Esophagus mucosa (tissue), 1 donor: ENCODE measurements at places on chromosomes 1 and 21. TPM values are rescaled to one million over a fixed set of nuclear protein-coding genes. Genes with fewer than 3 reads are reported as not detected.

DNA sequence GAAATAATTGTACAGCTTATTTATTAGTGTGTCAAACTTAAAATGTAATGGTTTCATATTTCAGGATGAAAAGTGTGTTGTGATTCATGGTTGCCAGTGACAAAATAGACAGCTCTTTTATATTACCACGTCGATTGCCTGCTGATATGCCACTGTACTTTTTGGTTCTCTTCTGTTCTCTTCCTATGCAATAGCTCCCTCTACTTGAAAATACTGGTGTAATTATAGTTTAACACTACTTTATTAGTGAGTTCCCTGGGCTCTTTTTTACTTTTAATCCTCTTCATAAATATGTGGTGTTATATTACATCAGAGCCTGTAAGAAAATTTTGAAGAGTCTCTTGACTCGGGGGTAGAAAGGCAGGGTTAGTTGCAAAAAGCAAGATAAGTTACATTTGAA lies 111.3 kb downstream of the PATJ start:
- ATAC-seq = no peak

DNA sequence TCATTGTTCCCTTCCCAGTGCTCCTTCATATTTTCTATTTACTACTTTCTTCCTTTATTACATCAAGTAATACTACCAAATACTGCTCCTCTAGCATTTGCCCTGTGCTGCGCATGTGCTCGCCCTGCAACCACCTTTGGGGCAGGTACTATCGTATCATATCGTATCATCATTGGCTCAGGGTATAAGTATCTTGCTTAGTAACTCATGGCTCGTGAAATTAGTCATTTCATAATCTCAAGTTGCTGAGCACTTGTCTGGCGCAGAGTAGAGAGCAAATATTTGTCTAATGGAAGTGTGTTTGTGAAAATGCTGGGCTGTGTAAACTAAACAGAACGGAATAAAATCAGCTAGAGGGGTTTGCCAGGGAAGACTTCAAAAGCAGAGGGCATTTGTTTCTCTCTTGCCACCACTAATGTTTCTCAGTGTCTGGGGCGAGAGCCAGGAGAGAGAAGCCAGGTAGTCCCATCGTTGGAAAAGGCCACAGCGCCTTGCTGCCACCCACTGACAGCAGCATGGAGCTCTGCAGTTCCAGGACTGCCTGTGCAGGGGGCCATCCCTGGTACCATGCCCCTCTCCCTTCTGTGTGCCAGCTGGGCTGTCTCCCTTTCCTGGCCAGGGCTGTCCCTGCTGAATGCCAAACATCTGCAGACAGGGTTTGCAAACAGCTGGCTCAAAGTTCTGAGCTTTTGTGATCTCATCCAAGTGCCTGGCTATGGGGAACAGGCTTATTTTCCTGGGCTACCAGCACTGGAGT lies 20.0 kb upstream of the CPT2 start:
- ATAC-seq = no peak

DNA sequence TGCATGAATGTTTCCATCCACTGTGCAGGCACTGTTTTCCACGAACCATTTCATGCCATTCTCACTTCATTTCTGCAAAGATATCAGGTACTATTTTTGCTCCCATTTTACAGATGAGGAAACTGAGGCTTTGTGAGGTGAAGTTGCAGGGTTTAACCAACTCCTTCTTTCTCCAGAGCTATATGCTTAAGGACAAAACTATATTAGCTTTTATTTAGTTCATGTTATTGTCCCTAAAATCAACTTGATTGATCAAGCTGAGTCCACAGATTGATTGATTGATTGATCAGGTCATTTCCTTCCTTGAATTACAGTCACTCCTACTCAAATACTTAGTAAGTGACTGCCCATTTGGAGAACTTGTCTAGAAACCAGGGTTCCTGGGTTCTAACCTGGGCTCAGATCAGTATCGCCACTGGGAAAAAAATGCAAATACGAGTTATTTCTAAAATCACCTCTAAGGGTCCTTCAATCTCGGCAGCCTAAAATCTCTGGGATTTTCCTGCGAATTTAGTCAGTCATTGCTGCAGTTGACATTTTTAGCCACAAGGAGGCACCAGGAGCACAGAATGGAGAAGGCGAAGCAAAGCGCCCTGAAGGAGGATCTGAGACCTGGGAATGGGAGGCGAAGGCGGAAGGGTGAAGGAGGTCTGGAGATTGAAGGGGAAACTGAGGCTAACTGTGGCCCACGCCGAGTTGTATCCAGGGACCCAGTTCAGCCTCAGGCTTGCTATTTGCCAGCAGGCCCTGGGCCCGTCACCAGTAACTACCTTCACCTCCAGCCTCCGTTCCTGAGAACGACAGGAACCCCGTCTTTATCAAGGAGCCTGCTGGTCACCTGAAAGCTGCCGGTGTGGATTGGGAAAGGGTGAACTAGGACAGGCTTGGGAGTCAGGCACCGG lies 14.3 kb upstream of the MUL1 start:
- peak; percentile 74 for ATAC-seq

GRCh38 chr1:39293375-39294070 lies 89.0 kb downstream of the MACF1 start:
- peak; percentile 89 for ATAC-seq

DNA sequence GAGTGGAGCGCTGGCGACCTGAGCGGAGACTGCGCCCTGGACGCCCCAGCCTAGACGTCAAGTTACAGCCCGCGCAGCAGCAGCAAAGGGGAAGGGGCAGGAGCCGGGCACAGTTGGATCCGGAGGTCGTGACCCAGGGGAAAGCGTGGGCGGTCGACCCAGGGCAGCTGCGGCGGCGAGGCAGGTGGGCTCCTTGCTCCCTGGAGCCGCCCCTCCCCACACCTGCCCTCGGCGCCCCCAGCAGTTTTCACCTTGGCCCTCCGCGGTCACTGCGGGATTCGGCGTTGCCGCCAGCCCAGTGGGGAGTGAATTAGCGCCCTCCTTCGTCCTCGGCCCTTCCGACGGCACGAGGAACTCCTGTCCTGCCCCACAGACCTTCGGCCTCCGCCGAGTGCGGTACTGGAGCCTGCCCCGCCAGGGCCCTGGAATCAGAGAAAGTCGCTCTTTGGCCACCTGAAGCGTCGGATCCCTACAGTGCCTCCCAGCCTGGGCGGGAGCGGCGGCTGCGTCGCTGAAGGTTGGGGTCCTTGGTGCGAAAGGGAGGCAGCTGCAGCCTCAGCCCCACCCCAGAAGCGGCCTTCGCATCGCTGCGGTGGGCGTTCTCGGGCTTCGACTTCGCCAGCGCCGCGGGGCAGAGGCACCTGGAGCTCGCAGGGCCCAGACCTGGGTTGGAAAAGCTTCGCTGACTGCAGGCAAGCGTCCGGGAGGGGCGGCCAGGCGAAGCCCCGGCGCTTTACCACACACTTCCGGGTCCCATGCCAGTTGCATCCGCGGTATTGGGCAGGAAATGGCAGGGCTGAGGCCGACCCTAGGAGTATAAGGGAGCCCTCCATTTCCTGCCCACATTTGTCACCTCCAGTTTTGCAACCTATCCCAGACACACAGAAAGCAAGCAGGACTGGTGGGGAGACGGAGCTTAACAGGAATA lies 4.2 kb downstream of the TFAP2E start:
- ATAC-seq = peak; percentile 58

GRCh38 chr1:23978805-23979204 lies 1.3 kb downstream of the SRSF10 start:
- no peak for ATAC-seq

- ATAC-seq = peak; percentile 79
Measured at GRCh38 chr1:37474046-37474696, at the start of gene ZC3H12A. ZC3H12A (plus strand) TSS chr1:37474580; CDS start chr1:37475497, 917 bp downstream.

DNA sequence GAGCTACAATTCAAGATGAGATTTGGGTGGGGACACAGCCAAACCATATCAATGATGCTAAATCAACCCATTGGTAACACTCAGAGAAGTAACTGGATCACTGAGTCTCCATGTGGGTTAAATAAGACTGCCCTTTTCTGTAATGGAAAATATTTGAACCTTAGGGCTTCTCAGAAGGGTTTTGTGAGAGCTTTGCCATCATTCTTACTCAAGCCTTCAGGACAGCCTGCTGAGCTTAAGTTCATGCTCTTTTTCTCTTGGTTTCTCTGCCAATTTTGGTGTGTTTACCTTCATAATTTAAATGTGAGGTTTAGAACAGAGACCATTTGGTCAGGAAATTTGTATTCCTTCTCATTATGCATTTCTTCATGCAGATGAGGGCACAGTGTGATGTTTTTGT lies 74.7 kb downstream of the DISC1 start:
- no peak for ATAC-seq

DNA sequence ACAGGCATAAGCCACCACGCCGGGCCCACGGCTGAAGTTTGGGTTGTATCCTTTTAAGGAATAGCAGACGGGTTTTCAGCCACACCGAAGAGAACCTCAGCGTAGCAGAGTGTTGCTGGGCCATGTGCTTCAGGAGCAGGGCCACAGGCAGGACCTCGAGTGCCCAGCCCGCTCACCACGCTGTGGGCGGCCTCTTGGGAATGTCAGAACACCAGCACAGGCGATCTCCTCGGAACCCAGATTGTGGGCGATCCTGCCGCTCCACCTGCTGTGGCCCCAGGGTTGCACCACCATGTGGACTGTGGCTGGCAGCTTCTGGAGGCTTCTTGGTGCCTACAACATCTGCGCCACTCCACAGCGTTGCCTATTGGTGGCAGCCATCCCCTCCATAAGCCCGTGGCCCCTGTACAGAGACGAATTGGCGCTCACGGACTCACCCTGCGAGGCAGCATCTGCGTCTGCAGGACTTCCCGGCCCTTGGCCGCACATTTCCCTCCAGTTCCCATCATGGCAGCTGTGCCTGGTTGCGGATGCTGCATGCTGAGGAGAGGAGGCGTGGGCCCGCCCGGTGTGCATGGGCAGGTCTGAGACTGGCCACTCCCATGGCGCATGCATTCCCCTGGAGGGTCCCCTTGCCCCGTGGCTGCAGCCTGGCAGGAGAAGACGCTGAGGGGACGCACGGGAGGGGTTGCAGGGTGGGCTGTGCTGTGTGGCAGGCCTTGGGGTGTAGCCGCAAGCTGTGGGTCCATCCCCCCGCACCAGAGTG lies 69.3 kb downstream of the SKI start:
- ATAC-seq = no peak

DNA sequence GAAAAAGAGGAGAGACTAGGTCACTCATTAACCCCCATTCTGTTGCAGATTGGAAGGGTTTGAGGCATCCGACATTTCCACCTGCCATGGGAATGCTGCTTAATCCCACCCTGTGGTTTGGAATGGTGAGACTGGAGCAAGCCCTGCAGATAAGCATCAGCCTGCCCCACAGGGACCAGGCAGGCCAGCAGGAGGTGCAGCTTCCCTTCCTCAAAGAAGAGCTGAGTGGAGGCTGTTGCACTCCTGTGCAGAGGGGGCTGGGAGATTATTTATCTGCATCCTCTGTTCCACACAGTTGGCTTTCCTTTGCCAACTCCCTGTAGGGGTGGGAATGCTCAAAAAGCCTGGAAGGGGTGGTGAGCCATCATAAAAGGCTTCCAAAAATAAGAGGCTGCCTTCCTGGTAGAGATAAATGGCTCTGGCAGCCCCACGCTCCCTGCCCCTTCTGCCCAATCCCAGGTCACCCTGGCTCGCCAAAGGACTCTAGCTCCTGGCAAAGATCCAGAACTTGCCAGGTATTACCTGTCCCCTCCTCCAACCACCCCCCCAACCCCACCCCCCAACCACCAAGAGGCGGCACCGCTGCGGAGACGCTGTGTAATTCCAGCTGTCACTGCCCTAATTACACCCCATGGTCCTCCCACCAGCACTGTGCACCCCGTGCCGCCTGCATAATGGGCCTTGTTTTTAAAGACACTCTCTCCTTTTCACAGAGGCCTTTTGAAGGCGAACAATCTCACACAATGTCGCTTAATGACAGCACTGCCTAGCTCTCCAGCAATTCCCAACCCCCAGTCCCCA lies 83.0 kb upstream of the ZC3H12A start:
- no peak for ATAC-seq

DNA sequence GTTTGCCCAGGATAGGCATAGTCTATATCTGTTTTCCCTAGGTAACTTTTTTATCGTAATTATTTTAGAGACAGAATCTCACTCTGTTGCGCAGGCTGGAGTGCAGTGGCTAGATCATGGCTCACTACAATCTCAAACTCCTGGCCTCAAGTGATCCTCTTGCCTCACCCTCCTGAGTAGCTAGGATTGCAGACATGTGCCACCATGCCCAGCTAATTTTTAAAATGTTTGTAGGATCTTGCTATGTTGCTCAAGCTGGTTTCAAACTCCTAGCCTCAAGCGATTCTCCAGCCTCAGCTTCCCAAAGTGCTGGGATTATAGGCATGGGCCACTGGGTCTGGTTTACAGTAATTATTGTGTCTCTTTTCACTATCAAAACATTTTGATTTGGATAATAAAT lies 58.6 kb upstream of the SOX13 start:
- no peak for ATAC-seq

GRCh38 chr1:197314682-197315081 lies 46.6 kb downstream of the CRB1 start:
- no peak for ATAC-seq

- peak; percentile 77 for ATAC-seq
Measured at GRCh38 chr1:241640867-241641622, 876 bp upstream of the CHML start.

- no peak for ATAC-seq
Measured at GRCh38 chr21:45051580-45052434, 22.6 kb upstream of the ADARB1 start.

GRCh38 chr1:244439391-244440032 lies 12.2 kb downstream of the ADSS2 start:
- ATAC-seq = peak; percentile 81

GRCh38 chr1:226641671-226642231 lies 93.2 kb downstream of the STUM start:
- no peak for ATAC-seq

DNA sequence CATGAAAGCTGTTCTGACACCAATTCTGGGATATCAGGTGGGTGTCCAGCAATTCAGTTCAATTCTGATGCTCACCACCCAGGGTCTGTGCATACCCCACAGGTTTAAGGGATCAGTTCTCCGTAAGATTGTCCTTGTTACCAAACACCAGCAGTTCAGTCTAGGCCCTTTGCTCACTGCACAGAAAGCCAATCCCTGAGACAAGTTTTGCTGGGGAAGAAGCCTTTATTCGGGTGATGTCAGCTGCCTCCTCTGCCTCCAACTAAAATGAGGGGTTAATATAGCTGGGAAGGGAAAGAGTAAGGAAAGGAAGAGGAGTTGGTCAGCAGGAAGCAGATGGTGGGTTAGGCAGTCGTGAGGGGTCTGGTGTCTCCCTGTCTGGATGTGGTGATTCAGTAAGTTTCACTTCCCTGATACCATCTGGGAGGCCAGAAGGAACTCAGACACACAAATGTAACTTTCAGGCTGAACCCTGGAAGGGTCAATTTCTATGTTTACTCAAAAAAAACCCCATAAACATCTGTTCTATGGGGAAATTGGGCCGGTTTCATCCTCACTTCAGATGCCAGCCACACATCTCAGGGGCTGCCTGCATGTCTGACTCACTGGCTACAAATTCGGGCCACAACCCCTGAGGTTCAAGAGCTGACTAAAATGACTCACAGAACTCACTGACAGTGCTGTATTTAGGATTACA lies 83.3 kb upstream of the PGBD5 start:
- peak; percentile 70 for ATAC-seq

Gene FAAH
- 8.7 TPM for total RNA-seq

Gene ARID4B
- 13.5 TPM for total RNA-seq

Gene KRTAP22-1
- not detected for total RNA-seq

Gene TCHHL1
- not detected for total RNA-seq

Gene SHE
- 1.4 TPM for total RNA-seq

Gene CRP
- not detected for total RNA-seq

Gene C1QC
- 11.7 TPM for total RNA-seq

Gene ZNF593OS
- 0.16 TPM for total RNA-seq
